ENCODE measurements at places on chromosomes 3 and 15. TPM values are rescaled to one million over a fixed set of nuclear protein-coding genes. Genes with fewer than 3 reads are reported as not detected.

NME9 gene
- total RNA-seq = not detected

CTXN2 gene
- not detected for total RNA-seq

DNA sequence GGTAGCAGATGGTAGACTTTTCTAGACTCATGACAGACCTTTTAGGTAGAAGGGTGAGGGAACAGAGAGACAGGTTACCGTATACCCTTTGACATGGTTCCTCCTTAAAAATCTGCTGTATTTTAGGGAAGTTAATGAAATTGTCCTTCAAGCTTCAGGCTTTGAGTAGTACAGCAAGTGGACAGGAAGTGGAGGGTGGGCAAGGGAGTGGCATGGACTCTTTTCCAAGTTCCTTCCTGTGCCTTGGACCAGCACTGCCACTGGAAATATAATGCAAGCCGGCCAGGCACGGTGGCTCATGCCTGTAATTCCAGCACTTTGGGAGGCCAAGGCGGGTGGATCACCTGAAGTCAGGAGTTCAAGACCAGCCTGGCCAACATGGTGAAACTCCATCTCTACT is 156.1 kb upstream of the LRRFIP2 start:
- DNase-seq = no peak

DNAH12 gene
- not detected for total RNA-seq

GRCh38 chr3:126355777-126356372 is 1.3 kb downstream of the KLF15 start:
- peak; percentile 98 for DNase-seq

DNA sequence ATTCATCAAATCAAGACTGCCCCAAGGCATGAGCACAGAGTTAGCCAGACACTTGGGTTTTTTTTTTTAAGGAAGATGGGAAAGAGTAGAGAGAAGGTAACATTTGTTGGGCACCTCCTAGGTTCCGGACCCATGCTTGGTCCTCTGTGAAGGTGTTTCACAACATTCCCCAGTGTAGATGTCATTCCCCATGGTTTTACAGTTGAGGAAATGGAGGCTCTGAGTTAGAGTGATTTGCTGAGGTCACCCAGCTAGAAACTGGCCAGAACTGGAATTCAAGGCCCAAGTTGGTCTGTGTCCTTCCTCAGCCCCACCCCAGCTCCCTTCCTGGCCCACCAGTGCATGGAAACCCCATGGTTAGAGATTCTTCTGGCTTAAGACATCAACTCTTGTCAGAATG is 19.9 kb downstream of the WNT7A start:
- no peak for DNase-seq

DNA sequence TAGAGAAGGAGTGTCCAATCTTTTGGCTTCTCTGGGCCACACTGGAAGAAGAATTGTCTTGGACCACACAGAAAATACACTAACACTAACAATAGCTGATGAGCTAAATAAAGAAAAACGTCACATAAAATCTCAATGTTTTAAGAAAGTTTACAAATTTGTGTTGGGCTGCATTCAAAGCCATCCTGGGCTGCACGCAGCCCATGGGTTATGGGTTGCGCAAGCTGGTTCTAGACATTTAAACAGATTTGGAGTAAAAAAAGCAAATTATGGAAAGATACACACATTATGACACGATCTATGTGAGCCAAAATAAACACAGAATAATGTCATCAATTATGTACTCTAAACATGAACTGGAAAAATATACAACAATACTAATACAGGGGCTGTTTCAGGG is 703.3 kb upstream of the LMCD1 start:
- DNase-seq = no peak

MCTP2 gene
- total RNA-seq = 1.2 TPM

- DNase-seq = no peak
These were observed 243.1 kb downstream of the ADAMTS17 start for GRCh38 chr15:100098705-100099104.

UBAP1L gene
- 1.5 TPM for total RNA-seq

WDR72 gene
- total RNA-seq = not detected

SH3GL3 gene
- total RNA-seq = not detected

- DNase-seq = no peak
These were observed 158.6 kb downstream of the UACA start for GRCh38 chr15:70604666-70605315.

DNA sequence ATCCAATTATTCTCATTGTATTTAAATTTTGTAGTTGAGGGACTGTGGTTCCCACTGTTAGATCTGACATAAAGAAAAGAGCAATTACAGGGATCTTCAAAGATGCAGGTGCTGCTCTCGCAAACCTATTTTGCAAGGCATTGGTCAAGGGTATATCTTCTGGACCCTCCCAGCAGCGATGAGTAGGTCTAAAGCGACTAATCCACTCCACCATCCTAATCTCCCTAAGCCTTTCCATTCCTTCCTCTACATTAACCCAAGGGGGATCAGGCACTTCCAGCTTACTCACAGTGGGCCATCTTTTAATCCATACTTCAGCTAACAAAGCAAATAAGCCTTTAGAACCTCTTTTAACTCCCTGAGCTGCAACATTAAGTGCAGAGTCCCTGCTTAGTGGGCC is 37.0 kb upstream of the CPOX start:
- no peak for DNase-seq

GRCh38 chr3:183189641-183190040 is 27.1 kb upstream of the LAMP3 start:
- DNase-seq = no peak

DNA sequence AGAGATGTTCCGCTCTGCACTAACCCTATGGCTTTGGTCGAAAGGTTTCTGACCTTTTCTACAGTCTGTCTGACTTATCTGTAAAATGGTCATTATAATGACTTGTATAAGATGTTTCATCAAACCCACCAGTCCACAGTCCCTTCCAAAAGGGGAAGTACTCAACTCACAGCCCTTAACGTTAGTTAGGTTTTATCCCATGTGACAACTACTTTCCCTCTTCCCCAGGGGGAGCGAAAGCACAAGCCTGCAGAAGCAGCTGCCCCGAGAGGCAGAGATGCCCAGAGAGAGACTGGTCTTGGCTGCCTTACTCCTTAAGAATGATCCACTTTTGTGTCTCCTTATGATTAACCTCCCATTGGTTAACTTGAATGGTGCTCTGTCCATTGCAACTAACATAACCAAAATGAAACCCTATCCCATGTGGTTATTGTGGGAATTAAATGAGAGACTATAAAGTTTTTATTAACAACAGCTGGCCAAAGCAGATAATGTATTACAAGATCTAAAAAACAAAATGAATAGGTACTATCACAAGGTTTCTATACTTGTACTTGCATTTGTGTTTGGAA is 6.4 kb downstream of the ASTE1 start:
- DNase-seq = no peak
